ENCODE measurements at places on chromosomes 12 and 14. TPM values are rescaled to one million over a fixed set of nuclear protein-coding genes. Genes with fewer than 3 reads are reported as not detected.

The SMCO2 gene
- not detected for total RNA-seq

The TIMM9 gene
- total RNA-seq, result 29.1 TPM

The GPR84 gene
- total RNA-seq, result 0.53 TPM

- DNase-seq, result no peak
Measured at GRCh38 chr14:72742118-72742837, 151.6 kb downstream of the DPF3 start.

DNA sequence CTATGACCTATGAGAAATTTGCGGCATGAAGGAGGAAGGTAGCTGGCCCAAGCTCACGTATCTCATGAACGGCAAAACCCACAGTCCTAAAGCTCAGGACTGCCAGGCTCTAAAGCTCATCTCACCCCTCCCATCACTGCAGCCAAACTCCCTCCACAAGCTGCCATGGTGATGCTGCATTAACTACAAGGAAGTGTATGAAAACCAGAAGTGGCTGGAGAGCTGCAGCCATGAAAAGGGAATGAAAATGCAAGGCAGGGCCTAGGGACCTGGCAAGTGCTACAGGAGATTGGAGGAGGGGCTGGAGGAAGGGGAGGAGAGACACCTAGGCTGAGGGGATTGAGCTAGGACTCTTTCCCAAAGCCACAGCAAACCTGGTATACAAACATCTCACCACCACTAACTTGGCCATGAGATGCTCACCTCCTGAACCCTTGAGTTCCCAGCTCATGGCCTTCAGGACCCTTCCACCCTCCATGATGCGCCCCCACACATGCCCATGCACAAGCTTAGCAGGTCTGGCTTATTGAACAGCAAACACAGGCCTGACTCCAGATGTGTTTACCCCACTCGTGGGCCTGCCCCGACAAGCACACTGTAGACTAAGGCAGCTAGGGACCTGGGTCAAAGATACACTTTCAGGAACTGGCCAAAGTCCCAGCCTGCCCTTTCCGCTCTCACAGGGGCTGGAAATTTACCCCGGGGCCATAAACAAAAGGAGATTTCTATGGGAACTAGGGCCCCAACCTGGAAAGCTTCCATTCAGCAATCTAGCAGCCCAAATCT, 42.0 kb downstream of the LTBP2 start:
- peak; percentile 64 for DNase-seq

GRCh38 chr14:95274279-95274678, 45.4 kb downstream of the CLMN start:
- no peak for DNase-seq

GRCh38 chr12:109793411-109793810, 39.8 kb downstream of the TRPV4 start:
- DNase-seq, result no peak

GRCh38 chr14:100503251-100503650, 84.0 kb downstream of the BEGAIN start:
- DNase-seq, result no peak

- no peak for DNase-seq
Measured at GRCh38 chr12:18479256-18479655, 217.9 kb downstream of the PIK3C2G start.

DNA sequence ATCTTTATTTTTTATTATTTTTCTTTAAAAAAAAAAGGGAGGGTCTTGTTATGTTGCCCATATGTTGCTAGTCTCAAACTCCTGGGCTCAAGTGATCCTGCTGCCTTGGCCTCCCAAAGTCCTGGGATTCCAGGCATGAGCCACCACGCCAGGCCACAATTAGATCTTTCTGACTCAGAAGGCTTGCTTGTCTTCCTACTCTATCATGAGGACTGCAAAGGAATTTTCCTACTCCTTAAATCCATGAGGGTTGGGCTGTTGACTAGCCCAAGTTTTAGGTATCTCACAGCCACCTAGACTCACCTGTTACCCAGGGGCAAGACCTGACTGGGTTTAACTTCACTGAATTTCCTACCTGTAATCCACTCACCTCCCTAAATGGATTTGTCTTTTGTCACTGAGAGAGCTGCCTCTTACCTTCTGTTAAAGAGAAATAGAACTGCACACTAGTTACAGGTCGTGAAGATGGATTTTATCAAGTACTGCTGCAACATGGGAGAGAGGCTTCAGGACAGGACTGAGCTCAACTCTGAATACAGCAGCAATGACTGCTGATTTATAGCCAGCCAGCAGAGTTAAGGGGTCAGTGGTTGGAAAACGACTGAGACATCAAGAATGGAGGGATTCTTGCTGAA, 72.3 kb downstream of the B4GALNT3 start:
- DNase-seq, result no peak

- no peak for DNase-seq
Measured at GRCh38 chr12:46664761-46665287, 161.0 kb downstream of the SLC38A4 start.

DNA sequence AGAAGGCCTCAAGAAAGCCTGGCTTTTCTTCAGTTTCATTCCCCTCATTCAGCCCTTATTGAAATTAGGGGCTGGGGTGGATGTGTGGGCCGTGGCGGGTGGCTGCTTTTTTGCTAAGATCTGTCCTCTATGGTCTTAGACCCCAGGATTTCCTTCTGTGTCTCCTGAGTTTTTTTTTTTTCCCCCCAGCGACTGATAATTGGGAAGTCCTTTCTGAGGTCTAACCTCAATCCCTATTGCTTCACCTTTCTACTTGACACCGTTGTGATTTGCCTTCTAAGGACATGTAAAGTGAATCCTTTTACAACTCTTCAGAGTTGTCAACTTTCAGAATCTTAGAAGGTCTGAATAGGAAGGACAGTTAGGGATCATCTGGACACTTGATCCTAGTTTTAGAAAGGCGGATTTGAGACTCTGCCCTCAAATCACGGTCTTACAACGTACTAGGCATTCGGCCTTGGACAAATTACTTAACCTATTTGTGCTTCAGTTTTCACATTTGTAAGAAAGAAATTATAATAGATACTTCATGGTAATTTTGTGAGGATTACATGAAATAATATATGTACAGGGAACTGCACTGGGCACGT, 4.4 kb downstream of the GPR84 start:
- DNase-seq, result no peak

- DNase-seq, result no peak
Measured at GRCh38 chr12:81440001-81440400, 319.1 kb downstream of the PPFIA2 start.

DNA sequence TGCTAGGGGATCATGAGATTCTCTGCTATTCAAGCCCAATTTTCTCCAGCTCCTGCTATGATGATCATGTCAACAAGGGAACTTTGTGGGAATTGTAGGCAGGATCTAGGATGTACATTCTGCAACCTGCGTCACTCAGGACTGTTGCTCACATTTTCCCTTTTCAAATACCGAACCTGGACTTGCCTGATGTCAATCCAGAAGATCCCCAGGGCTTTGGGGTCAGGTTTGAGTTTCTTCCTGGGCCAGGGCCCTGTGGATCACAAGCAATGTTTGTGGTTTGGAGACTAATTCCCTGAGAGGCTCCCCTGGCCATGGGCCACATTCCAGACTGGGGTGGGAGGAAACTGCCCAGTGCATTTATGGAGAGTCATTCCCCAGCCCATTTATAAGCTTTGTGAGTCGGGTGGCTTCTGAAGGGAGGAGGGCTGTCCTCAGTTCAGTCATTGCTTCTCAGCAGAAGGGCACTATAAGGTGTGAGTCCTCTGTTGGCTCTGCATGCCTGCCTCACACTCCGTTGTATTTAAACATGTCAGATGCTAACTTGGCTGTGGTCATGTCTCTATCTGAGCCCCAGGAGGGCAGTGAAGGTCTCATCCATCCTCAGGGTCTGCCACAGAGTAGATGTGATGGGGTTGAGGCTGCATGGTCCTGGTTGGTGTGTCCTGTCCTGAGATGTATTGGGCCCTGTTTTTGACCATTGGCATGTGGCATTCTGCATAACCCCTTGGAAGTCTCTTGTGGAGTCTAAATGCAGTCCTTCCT, 6.5 kb downstream of the KRT86 start:
- no peak for DNase-seq

- DNase-seq, result no peak
Measured at GRCh38 chr12:78240827-78241226, 410.1 kb downstream of the NAV3 start.

GRCh38 chr12:122523280-122523679, 3.5 kb downstream of the RSRC2 start:
- no peak for DNase-seq

GRCh38 chr12:75759842-75760572, 248.6 kb upstream of the KRR1 start:
- no peak for DNase-seq

DNA sequence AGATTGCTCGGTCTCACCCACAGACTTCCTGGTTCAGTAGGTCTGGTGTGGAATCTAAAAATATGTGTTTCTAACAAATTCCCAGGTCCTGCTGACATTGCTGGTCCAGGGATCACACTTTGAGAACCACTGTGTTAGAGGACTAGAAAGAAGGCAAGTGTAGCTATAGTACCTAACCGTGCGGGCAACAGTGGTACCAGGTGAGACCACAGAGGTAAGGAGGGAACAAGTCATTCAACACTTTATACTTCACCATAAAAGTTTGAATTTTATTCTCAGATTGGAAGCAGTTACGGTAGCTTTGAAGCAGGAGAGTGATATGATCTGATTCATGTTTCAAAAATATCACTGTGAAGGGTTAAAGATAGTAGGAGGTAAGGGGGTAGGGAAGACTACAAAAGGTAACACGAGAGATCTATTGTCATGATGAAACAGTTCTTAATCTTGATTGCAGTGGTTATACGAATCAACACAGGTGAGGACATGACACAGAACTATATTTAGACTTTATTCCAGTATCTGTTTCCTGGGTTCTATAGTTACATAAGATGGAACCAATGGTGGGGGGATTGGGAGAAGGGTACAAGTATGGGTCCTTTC, 73.5 kb downstream of the CDK17 start:
- no peak for DNase-seq

GRCh38 chr12:41356181-41356580, 168.1 kb downstream of the PDZRN4 start:
- no peak for DNase-seq

DNA sequence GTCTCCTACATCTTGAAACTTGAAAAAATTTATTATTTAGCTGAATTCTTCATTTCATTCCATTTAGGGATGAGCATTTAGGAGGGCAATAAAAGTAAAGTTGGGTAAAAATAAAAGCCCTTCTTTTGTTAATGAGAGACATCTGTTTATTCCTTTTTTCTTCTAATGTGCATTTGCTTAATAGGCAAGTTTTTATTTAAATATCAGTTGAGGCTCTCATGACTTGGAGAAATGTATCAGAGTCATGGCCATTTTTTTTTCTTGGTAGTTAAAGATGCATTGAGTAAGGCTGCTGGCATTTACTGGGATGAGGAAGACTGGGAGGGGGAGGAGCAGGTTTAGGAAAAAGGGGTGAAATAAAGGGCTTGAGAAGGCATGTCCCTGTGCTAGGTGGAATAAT, 609.9 kb upstream of the TMEM132C start:
- DNase-seq, result no peak

GRCh38 chr14:50762001-50762930, 68.7 kb downstream of the NIN start:
- no peak for DNase-seq

GRCh38 chr12:48352157-48352760, 1.5 kb upstream of the ZNF641 start:
- no peak for DNase-seq

DNA sequence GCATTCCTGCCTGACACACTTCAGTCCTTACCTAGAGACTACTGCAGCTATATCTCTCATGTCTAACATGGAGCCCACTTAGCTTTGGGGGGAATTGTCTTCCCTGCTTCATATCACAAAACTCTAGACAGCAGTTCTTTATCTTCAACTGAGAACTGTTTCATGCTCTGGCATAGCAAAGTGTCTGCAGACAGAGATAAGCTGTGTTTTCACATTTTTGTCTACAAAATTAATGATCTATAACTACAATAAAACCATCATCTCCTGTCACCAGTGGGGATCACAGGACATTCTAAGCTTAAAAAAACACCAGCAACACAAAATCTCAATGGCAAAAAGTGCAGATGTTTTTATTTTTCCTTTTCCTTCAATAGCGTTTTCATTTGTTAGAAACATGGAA, 137.1 kb upstream of the VRK1 start:
- DNase-seq, result no peak

Measured in right cardiac atrium (tissue), 5 donors.